M059J (cell line): ENCODE measurements at places on chromosomes 3 and 15. TPM values are rescaled to one million over a fixed set of nuclear protein-coding genes. Genes with fewer than 3 reads are reported as not detected.

The LRRC2 gene
- 0.17 and 1.1 TPM in 2 replicates for total RNA-seq

The SCG5 gene
- total RNA-seq, result 67.9 and 75.2 TPM in 2 replicates

The CLDN16 gene
- not detected in 2 replicates for total RNA-seq

The PLEKHO2 gene
- 8.7 and 14.0 TPM in 2 replicates for total RNA-seq

The RFT1 gene
- total RNA-seq, result 12.8 and 15.1 TPM in 2 replicates

The PLOD2 gene
- 240 and 344 TPM in 2 replicates for total RNA-seq

The EBLN2 gene
- 0.54 and 2.1 TPM in 2 replicates for total RNA-seq

The LRTM1 gene
- total RNA-seq, result not detected in 2 replicates

The TLR9 gene
- total RNA-seq, result not detected in 2 replicates
